ENCODE measurements at places on chromosomes 12 and 14. TPM values are rescaled to one million over a fixed set of nuclear protein-coding genes. Genes with fewer than 3 reads are reported as not detected.

- H3K4me3 ChIP-seq: no peak overlapping the region
- peaks cover 15% of the 10 kb centered on the region for H3K27me3 ChIP-seq
- H3K36me3 ChIP-seq: no peaks in the 10 kb centered on the region
Measured at GRCh38 chr12:52230364-52231281, 2.4 kb upstream of the KRT7 start.

DNA sequence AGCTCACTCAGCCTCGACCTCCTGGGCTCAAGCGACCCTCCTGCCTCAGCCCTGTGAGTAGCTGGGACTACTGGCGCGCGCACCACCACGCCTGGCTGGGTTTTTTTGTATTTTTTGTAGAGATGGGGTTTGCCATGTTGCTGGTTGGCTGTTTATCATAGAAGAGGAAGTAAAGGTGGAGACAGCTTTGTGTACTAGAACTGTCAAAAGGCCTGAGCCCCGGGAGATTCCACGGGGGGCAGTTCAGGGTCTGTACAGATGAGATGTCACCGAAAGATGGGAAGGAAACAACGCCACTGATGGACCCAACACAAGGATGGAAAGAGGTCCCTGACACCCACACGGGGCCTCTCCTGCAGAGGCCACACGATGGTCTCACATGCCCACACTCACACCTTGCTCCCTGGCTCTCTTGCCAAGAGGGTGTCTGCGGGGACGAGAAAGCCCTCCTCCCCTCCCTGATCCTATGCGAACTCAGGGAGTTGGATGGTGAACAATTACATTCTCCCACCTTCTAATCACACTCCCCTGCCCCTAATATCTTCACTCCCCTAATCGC lies 66.6 kb downstream of the KDM2B start:
- no peak overlapping the region for H3K4me3 ChIP-seq
- no peak for DNase-seq
- H3K4me1 ChIP-seq: no peaks in the 10 kb centered on the region
- no peaks in the 10 kb centered on the region for H3K36me3 ChIP-seq
- H3K27me3 ChIP-seq: no peaks in the 10 kb centered on the region

GRCh38 chr12:86158956-86159355 lies 97.2 kb downstream of the MGAT4C start:
- H3K27ac ChIP-seq: no peak overlapping the region
- H3K36me3 ChIP-seq: no peaks in the 10 kb centered on the region
- H3K27me3 ChIP-seq: no peaks in the 10 kb centered on the region

DNA sequence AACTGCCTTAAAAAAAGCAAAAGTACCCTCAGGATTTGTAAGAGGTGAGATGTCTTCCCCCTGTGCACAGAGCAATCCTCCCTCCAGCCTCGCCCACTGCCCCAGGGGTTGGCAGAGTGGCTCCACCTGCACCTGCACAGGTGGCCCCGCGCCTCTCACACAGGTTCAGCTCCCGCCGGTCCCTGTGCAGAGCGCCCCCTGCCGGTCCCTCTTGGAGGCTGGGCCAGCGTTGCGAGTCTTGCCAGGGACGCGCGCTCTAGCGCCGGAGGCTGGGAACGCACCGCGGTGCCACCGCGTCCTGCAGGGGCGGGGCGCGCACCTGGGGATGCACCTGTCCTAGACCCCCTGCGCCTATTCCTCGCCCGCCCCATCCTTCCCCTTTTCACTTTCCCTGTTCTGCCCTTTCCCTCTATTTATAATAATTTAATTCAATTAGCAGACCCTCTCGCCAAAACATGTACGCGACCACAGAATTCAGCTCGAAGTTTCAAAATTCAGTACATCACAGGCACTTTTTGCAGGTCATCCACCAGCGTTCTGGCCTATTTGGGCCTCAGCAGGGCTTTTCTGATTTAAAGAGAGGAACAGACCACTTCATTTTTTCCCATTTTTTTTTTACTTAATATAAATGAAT lies 618.6 kb downstream of the AACS start:
- H3K36me3 ChIP-seq: no peaks in the 10 kb centered on the region
- H3K27me3 ChIP-seq: peaks cover 14% of the 10 kb centered on the region
- no peaks in the 10 kb centered on the region for H3K4me1 ChIP-seq

GRCh38 chr12:29486972-29487371 lies 10.5 kb downstream of the OVCH1 start:
- H3K4me1 ChIP-seq: no peaks in the 10 kb centered on the region
- no peak for DNase-seq
- H3K36me3 ChIP-seq: no peaks in the 10 kb centered on the region
- H3K4me3 ChIP-seq: no peak overlapping the region

GRCh38 chr12:45208604-45209487 lies 7.0 kb upstream of the ANO6 start:
- H3K36me3 ChIP-seq: no peaks in the 10 kb centered on the region
- H3K4me3 ChIP-seq: no peak overlapping the region
- no peak for DNase-seq
- H3K27ac ChIP-seq: no peak overlapping the region
- no peaks in the 10 kb centered on the region for H3K4me1 ChIP-seq

DNA sequence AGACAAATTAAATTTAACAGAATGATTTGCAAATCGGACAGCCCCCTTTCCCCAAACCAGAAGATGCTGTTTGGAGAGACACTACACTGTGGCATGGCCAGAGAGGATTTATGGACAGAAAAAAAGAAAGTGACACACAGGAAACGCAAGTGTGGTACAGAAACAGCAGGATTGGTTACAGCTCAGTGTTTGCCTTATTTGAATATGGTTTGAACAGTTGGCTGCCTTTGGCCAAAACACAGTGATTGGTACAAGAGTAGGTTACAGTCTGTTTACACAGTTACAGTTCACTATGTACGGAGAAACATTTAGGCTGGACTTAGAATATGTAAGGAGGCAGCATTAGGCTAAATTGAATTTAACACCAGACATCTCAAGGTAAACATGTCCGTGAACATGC lies 335.3 kb downstream of the NPAS3 start:
- no peak overlapping the region for H3K27ac ChIP-seq
- H3K27me3 ChIP-seq: no peaks in the 10 kb centered on the region
- no peak for DNase-seq

- H3K27ac ChIP-seq: no peak overlapping the region
- no peaks in the 10 kb centered on the region for H3K4me1 ChIP-seq
- H3K4me3 ChIP-seq: no peak overlapping the region
- H3K36me3 ChIP-seq: no peaks in the 10 kb centered on the region
Measured at GRCh38 chr12:10783252-10783651, 19.2 kb downstream of the TAS2R7 start.

DNA sequence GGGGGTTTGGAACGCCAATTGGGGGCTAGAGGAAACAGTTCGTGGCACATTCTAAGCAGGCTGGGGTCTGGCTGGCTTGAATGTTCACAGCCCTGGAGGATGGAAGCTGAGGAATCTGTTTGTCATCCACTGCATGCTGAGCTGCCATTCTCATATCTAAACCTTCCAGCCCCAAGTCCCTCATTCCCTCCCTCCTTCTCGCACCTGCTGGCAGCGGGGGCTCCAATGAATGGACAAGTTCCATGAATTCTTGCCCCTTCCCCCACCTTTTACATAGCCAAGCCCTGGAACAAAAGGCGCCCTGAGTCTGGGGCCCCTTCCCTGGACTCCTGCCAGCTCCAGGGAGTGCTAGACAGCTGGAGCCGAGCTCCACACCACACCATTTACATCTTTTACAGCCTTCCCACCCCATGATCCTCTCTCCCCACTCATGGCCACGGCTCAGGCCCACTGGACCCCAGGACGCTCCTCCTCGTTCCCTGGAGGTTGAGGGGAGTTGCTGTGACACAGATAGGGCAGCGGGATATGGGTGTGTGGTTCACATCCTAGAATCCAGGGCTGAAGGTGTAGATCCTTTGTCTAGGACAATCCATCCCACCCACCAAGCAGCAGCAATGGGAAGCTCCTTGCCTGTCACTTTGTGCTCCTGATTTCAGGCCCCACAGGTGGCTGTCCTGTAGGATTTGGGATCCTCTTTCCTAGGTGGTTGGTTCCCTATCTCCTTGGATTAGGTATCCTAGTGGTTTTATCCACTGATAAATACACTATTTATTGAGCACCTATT lies 21.7 kb upstream of the VRTN start:
- peak; percentile 68 for DNase-seq
- H3K27ac ChIP-seq: peak overlapping the region; percentile 26
- no peaks in the 10 kb centered on the region for H3K27me3 ChIP-seq
- peaks cover 14% of the 10 kb centered on the region for H3K4me1 ChIP-seq
- H3K4me3 ChIP-seq: no peak overlapping the region

DNA sequence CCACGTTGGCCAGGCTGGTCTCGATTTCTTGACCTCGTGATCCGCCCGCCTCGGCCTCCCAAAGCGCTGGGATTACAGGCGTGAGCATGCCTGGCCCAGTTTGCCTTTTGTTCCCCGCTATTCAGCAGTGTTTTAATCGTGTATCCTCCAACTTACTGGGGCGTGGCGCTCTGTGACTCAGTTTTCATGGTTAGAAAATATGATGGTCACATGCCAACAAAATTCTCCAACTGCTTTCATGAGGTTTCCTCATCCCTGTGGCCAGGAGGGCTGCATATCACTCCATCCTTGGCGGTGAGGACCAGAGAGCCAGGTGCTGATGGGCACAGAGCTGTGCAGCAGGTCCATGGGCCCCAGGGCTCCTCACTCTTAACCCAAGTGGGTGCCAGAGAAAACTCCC lies 33.0 kb upstream of the PRMT8 start:
- DNase-seq: no peak
- no peak overlapping the region for H3K27ac ChIP-seq
- no peaks in the 10 kb centered on the region for H3K4me1 ChIP-seq
- H3K27me3 ChIP-seq: peaks cover 13% of the 10 kb centered on the region
- no peaks in the 10 kb centered on the region for H3K36me3 ChIP-seq
- no peak overlapping the region for H3K4me3 ChIP-seq

GRCh38 chr14:51821822-51822221 lies 38.6 kb upstream of the GNG2 start:
- H3K4me1 ChIP-seq: no peaks in the 10 kb centered on the region
- no peak for DNase-seq
- no peaks in the 10 kb centered on the region for H3K36me3 ChIP-seq
- no peak overlapping the region for H3K4me3 ChIP-seq
- H3K27me3 ChIP-seq: no peaks in the 10 kb centered on the region

- H3K27ac ChIP-seq: no peak overlapping the region
- DNase-seq: no peak
- no peak overlapping the region for H3K4me3 ChIP-seq
- no peaks in the 10 kb centered on the region for H3K4me1 ChIP-seq
- no peaks in the 10 kb centered on the region for H3K27me3 ChIP-seq
Measured at GRCh38 chr12:79295572-79295971, 395.2 kb downstream of the PAWR start.

DNA sequence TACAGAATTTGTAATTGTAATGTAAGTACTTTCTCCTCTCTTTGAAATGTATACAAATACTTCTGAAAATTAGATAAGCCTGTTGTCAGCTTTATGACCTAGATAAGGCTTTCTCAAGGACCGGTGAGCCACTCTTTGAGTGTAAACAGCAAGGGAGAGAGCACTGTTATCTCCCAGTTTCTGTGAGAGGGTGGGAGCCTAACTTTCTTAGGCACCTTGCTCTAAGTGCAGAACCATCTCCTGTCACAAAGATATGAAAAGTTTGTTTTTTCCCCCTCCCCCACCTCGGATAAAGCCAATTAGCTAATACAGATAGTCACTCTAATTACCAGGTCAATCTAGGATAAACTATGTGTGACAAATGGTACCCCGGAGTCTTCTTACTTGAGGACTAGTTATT lies 35.8 kb downstream of the CAPS2 start:
- H3K4me1 ChIP-seq: peaks cover 3% of the 10 kb centered on the region
- no peak overlapping the region for H3K27ac ChIP-seq
- no peaks in the 10 kb centered on the region for H3K27me3 ChIP-seq
- H3K36me3 ChIP-seq: no peaks in the 10 kb centered on the region
- no peak overlapping the region for H3K4me3 ChIP-seq

GRCh38 chr14:64447876-64448670 lies 17.2 kb upstream of the AKAP5 start:
- no peak overlapping the region for H3K4me3 ChIP-seq
- no peak overlapping the region for H3K27ac ChIP-seq
- no peak for DNase-seq
- no peaks in the 10 kb centered on the region for H3K27me3 ChIP-seq
- no peaks in the 10 kb centered on the region for H3K36me3 ChIP-seq
- H3K4me1 ChIP-seq: no peaks in the 10 kb centered on the region

DNA sequence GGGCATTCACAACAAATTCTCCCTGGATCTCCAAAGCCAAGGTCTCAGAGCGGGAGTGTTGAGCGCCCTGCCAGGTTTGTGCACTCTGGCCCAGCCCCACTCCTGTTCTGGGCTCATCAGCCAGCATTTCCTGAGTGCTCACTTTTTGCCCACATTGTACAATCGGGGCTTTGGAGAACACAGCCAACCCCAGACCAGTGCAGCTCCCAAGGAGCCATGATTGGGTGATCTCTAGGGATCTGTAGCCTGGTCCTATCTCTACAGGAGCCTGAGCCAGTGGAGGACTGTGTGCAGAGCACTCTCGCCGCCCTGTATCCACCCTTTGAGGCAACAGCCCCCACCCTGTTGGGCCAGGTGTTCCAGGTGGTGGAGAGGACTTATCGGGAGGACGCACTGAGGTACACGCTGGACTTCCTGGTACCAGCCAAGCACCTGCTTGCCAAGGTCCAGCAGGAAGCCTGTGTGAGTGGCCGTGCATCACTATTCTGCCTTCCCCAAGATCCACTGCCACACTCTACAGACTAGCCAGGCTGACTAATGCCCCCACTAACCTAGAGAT lies 2.8 kb downstream of the ARHGEF40 start:
- H3K36me3 ChIP-seq: no peaks in the 10 kb centered on the region
- peaks cover 16% of the 10 kb centered on the region for H3K4me1 ChIP-seq
- no peaks in the 10 kb centered on the region for H3K27me3 ChIP-seq
- H3K4me3 ChIP-seq: no peak overlapping the region

GRCh38 chr12:106341086-106341877 lies 16.3 kb upstream of the POLR3B start:
- H3K27ac ChIP-seq: no peak overlapping the region
- H3K27me3 ChIP-seq: no peaks in the 10 kb centered on the region
- no peaks in the 10 kb centered on the region for H3K36me3 ChIP-seq
- H3K4me1 ChIP-seq: peaks cover 19% of the 10 kb centered on the region

- H3K4me1 ChIP-seq: no peaks in the 10 kb centered on the region
- H3K27ac ChIP-seq: no peak overlapping the region
- H3K36me3 ChIP-seq: no peaks in the 10 kb centered on the region
- no peak overlapping the region for H3K4me3 ChIP-seq
- no peak for DNase-seq
Measured at GRCh38 chr12:60059180-60059579, 463.4 kb downstream of the SLC16A7 start.

- no peaks in the 10 kb centered on the region for H3K27me3 ChIP-seq
- H3K27ac ChIP-seq: peak overlapping the region; percentile 94
- no peaks in the 10 kb centered on the region for H3K36me3 ChIP-seq
- H3K4me3 ChIP-seq: peak overlapping the region; percentile 33
Measured at GRCh38 chr12:54358945-54359761, 5.1 kb downstream of the GPR84 start.

ABCC9 gene
- total RNA-seq: 10.0 TPM

CCDC91 gene
- total RNA-seq: 14.2 TPM

LRRC9 gene
- 0.13 TPM for total RNA-seq

SLC4A8 gene
- 9.4 TPM for total RNA-seq

BICDL1 gene
- 7.7 TPM for total RNA-seq

P3H3 gene
- 19.6 TPM for total RNA-seq
